T47D (cell line): ENCODE measurements at places on chromosomes 13 and 19.
A peak's percentile ranks its signal among the peaks of the same experiment; 100 is the strongest.

- no peak for DNase-seq
These were observed 12.8 kb upstream of the SELENOW start for GRCh38 chr19:47765523-47766358.

GRCh38 chr19:31002518-31003244 lies 346.6 kb downstream of the TSHZ3 start:
- DNase-seq: no peak

- DNase-seq: peak; percentile 56
These were observed 4.8 kb downstream of the ABCC4 start for GRCh38 chr13:95296326-95296925.

GRCh38 chr13:49840266-49840665 lies 47.8 kb upstream of the KPNA3 start:
- DNase-seq: no peak

DNA sequence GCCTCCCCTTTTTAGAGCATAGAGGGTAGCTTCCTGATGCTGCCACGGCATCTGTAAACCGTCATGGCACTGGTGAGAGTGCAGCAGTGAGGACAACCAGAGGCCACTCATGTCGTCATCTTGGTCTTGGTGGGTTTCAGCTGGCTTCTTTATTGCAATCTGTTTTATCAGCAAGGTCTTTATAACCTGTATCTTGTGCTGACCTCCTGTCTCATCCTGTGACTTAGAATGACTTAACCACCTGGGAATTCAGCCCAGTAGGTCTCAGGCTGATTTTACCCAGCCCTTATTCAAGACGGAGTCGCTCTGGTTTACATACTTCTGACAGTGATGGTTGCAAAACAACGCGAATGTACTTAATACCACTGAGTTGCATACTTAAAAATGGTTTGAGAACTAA lies 14.4 kb upstream of the FBN3 start:
- no peak for DNase-seq

DNA sequence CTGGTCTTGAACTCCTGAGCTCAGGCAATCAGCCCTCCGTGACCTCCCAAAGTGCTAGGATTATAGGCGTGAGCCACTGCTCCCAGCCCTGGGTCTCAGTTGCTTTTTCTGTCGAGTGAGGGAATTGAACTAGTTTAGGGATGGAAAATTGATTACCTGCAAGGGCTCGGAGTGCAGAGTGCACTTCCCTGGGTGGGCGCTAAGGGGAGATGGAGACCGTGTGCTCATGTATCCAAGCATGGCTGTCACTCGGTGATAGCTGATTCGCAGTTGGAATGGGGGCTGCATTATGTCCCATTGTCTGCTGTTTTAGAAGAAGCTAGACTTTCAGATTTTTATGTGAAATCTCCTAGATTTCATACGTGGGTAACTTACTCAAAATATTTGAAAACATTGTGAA lies 139.9 kb upstream of the RFC3 start:
- no peak for DNase-seq

DNA sequence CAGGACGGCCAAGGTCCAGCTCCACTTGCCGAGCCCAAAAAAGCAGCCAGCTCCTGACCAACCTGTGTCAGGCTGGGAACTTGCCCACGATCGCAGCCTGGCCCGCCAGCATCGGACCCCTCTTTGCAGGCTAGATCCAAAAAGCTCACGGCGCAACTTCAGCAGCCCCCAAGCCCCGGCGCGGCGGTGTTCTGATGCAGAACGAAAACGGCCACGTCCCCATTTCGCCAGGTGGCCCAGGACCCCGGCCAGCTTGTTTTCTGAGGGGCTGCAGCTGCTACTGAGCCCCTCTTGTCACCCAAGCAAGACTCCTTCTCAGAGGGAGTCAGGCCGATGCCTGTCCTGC lies 1.3 kb downstream of the TMEM259 start:
- no peak for DNase-seq

DNA sequence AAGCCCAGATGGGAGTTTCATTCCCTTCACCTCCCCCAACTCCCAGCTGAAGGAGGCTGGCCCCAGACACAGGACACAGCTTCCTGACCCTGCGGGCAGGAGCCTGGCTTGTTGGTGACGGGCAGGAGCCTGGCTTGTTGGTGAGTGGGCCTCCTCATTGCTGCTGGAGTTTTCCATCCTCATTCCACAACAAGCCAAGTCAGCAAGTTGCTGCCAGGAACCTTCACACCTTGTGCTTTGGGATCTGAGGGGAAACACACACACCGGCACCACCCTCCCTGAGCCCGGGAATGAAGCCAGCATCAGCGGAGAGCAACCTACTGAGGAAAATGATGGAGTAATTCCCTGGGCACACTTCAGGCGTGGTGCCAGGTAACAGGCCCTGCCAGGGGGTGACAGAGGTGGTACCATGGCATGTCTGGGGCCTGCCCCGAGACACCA lies 74.9 kb downstream of the ALOX5AP start:
- no peak for DNase-seq

DNA sequence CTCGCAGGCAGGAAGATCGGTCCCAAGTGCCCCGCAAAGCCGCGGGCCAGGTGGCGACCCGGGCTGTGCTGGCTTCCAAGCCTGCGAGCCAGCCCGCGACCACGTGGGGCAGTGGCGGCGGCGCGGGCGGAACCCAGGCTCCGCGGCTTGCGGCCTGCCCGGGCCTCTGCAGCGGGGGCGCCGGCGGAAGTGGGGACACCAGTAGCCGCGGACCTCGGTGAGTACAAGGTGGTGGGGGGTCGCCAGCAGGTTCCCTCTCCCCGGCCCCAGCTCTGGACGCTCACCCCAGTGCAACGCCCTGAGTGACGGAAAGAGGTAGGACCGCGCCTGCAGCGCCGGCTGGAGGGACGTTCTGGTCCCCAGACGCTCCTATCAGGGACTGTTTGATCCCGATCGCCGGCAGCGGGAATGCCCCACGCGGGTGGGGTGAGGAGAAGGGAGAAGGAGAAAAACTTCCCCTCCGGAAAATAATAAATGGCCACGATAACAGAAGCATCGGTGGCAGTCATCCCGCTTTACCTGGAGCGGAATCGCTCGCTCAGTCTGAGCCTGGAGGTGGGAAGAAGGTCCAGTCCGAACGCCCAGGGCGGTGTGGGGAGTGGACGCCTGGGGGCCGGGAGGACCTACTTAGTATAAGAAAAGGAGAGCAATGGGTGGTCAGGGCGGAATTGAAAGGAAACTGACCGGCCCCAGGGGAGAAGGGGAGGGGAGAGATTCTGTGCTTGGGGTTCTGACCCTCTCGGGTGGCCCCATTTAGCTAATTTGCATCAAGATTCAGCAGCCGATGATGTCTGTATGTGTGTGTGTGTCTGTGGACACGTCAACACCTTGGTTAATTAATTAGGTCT lies at the start of gene GEMIN7:
Gene GEMIN7 (plus strand): TSS at position 198 of the 848 bp plus-strand sequence. CDS start 10,855 bp downstream, outside the sequence.
- DNase-seq: no peak

DNA sequence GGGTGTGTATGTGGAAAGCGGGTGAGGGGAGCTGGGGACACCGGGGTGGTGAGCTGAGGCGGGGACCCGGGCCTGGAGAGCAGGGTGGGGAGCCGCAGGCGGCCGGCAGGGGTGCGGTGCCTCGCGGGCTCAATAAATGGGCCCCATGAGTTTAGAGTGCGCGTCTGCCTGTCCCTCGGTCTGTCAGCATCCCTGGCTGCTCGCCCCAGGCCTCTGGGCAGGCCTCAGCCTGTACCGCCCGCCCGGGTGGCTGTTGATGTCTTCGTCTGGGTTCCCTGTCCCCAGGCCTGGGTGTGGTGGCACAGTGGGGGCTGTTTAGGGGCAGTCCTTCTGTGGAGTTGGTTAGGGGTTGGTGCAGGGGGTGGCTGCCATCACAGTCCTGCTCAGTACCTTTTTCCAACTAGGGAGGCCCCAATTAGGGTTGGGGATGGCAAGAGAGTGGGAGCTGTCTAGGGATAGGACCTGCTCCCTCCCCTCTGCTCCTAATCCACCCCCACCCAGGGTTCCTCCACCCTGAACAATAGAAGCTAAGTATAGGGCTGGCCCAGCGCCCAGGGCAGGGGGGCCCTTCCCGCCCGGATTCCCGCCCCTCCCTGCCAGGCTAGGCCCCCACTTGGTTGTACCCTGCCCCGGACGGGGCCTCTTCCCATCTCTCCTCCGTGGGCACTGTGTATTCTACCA lies 12.2 kb downstream of the CIC start:
- no peak for DNase-seq

DNA sequence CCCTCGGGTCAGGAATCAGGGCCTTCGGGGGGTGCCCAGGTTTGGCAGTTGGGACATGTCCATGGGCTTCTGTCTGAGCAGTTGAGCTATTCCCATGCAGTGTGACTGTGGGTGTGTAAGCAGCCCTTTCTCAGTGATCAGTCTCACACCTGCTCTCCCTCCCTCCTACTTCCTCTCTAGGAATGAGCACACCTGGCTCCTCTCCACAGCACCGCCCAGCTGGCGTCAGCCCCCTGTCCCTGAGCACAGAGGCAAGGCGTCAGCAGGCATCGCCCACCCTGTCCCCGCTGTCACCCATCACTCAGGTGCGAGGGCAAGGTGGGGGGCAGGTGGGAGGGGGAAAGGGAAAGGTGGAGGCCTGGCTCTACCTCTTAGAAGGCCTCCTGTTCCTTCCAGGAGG lies 25.9 kb downstream of the COMP start:
- no peak for DNase-seq

DNA sequence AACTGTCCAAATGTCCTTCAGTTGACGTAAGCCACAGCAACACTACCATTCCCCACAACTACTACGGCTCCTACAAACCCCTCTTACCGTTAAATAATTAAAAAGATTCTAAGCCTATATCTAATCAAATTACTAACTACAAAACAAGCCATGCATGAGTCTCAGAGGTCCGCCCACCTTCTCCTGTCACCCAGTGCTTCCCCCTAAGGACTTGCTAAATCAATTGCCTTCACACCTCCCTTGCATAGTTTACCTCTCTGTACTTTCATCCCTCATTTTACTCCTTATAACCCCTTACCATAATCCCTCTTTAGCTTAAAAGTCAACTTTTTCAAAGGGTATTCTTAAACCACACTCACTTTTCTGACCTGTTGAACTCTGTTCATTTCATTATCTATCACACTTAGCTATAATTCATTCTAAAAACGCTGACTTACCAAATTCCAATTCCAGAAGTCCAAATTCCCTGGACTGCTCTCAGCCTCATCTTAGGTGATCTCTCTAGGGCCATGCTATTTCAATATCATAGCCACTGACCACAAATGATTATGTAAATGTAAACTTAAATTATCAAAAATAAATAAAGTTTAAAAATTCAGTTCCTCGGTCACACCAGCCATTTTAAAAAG lies 187.8 kb downstream of the DIAPH3 start:
- no peak for DNase-seq

GRCh38 chr13:71290963-71291841 lies 575.8 kb downstream of the DACH1 start:
- no peak for DNase-seq

DNA sequence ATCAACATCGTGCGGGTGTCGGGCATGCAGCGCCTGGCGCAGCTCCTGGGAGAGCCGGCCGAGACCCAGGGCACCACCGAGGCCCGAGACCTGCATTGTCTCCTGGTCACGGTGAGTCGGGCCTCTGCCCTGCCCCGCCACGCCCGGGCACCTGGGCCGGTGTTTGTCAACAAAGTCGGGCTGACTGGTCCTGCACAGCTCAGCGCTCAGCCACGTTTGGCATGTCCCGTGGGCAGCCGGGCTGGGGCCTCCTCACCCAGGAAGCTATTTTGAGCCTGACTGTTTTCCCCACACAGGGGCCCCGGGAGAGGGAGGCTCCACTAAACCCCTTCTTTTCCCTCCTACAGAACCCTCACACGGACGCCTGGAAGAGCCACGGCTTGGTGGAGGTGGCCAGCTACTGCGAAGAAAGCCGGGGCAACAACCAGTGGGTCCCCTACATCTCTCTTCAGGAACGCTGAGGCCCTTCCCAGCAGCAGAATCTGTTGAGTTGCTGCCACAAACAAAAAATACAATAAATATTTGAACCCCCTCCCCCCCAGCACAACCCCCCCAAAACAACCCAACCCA lies 1.3 kb downstream of the GADD45B start:
- no peak for DNase-seq

- no peak for DNase-seq
These were observed 5.8 kb downstream of the CHAMP1 start for GRCh38 chr13:114320065-114320464.

GRCh38 chr13:80753866-80754265 lies 412.9 kb upstream of the SPRY2 start:
- DNase-seq: no peak

DNA sequence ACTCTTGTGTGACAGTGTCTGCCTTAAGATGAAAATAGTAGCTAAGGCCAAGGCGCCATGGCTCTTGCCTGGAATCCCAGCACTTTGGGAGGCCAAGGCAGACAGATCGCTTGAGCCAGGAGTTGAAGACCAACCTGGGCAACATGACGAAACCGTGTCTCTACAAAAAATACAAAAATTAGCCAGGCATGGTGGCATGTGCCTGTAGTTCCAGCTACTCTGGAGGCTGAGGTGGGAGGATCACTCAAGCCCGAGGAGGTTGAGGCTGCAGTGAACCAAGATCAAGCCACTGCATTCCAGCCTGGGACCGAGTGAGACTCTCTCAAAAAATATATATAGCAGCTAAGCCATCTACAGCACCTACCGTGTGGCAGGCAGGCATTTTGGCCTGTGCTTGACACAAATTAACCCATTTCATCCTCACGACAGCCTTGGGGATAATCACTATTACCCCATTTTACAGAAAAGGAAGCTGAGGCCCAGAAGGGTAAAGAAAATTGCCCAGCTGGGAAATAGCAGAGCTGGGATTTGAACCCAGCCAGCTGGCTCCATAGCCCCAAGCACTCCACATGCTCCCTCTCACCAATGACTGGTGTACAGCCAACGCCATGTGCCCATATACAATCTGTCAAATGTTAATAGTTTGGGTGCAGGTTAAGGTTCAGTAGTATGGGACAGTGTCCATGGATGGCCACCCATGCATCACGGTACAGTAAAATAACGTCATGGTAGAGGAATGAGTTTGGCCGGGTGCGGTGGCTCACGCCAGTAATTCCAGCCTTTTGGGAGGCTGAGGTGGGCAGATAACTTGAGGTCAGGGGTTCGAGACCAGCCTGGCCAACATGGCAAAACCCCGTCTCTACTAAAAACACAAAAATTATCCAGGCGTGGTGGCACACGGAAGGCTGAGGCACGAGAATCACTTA lies 3.1 kb downstream of the SLC1A5 start:
- DNase-seq: no peak

GRCh38 chr19:44371815-44372480 lies 15.5 kb upstream of the ZNF112 start:
- no peak for DNase-seq

DNA sequence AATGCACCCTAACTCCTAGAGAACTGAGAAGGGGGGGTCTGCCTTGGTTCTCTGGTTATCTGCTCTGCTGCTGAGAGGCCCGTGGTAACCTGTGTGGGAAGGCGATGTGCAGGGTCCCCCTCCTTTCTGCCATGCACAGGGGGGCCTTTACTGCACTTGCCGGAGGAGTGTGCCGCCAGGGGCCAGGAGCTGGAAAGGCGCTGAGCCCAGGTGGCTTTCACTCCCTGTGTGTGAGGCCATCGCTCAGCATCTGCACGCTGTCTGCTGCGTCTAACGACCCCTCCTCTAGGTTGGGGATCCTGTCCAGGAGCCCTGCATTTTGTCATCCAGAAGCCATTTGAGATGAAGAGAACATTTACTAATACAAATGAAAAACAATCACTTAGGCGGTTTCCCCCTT lies 37.0 kb upstream of the TEX29 start:
- DNase-seq: no peak
